ENCODE measurements at places on chromosomes 4 and X.
A peak's percentile ranks its signal among the peaks of the same experiment; 100 is the strongest.

- H3K4me1 ChIP-seq, result peaks cover 15% of the 10 kb centered on the region
- peak; percentile 17 for DNase-seq
- no peaks in the 10 kb centered on the region for H3K27me3 ChIP-seq
- no peak overlapping the region for H3K27ac ChIP-seq
- no peaks in the 10 kb centered on the region for H3K36me3 ChIP-seq
These were observed 17.2 kb upstream of the SMIM14 start for GRCh38 chr4:39655876-39656275.

- H3K4me3 ChIP-seq, result no peak overlapping the region
- DNase-seq, result no peak
- H3K27ac ChIP-seq, result no peak overlapping the region
- no peaks in the 10 kb centered on the region for H3K27me3 ChIP-seq
- H3K4me1 ChIP-seq, result peaks cover 12% of the 10 kb centered on the region
- no peaks in the 10 kb centered on the region for H3K36me3 ChIP-seq
These were observed 92.2 kb upstream of the SPRY1 start for GRCh38 chr4:123304151-123304964.

DNA sequence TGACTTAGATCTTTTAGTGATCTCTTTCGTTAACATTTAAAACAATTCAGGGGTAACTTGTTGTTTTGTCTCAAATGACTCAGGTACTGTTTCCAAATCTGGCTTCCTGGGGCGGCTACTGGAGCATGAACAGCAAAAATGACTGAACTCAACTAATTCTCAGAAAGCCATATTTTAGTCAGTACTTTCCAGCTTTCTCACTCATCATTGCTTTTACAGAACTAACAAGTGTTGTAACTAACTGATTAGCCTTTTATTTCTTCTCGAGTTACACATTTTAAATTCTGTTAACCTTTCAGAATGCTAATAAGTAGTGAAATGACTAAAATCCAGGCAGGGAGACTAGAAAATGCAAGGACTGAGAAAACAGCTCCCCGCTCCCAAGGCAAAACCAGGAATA, 55.3 kb downstream of the JADE3 start:
- no peak overlapping the region for H3K4me3 ChIP-seq
- H3K4me1 ChIP-seq, result peaks cover 50% of the 10 kb centered on the region
- H3K27ac ChIP-seq, result no peak overlapping the region
- H3K27me3 ChIP-seq, result no peaks in the 10 kb centered on the region
- no peaks in the 10 kb centered on the region for H3K36me3 ChIP-seq
- no peak for DNase-seq

- no peak for DNase-seq
- peaks cover 7% of the 10 kb centered on the region for H3K36me3 ChIP-seq
- no peak overlapping the region for H3K4me3 ChIP-seq
These were observed 319.6 kb downstream of the PPP3CA start for GRCh38 chr4:101027721-101028120.

GRCh38 chrX:6382284-6382683, 152.6 kb downstream of the VCX3A start:
- no peaks in the 10 kb centered on the region for H3K4me1 ChIP-seq
- no peak overlapping the region for H3K4me3 ChIP-seq
- DNase-seq, result no peak
- no peaks in the 10 kb centered on the region for H3K27me3 ChIP-seq
- no peaks in the 10 kb centered on the region for H3K36me3 ChIP-seq

GRCh38 chr4:91448668-91449330, 855.0 kb upstream of the GRID2 start:
- no peak for DNase-seq
- H3K36me3 ChIP-seq, result no peaks in the 10 kb centered on the region
- no peaks in the 10 kb centered on the region for H3K27me3 ChIP-seq

- peak overlapping the region; percentile 82 for H3K4me3 ChIP-seq
- H3K27me3 ChIP-seq, result no peaks in the 10 kb centered on the region
- no peaks in the 10 kb centered on the region for H3K36me3 ChIP-seq
- peak overlapping the region; percentile 68 for H3K27ac ChIP-seq
- peaks cover 50% of the 10 kb centered on the region for H3K4me1 ChIP-seq
- DNase-seq, result peak; percentile 61
These were observed 966 bp downstream of the PDGFC start for GRCh38 chr4:156970501-156971164.

GRCh38 chr4:77911091-77911490, 48.5 kb downstream of the MRPL1 start:
- H3K27me3 ChIP-seq, result no peaks in the 10 kb centered on the region
- H3K4me1 ChIP-seq, result no peaks in the 10 kb centered on the region
- no peak overlapping the region for H3K4me3 ChIP-seq

GRCh38 chrX:63503541-63503940, 152.4 kb upstream of the SPIN4 start:
- no peaks in the 10 kb centered on the region for H3K36me3 ChIP-seq
- no peaks in the 10 kb centered on the region for H3K27me3 ChIP-seq
- DNase-seq, result no peak
- no peak overlapping the region for H3K4me3 ChIP-seq
- no peak overlapping the region for H3K27ac ChIP-seq

Measured in HepG2 (cell line).